ENCODE measurements at places on chromosomes 5 and 9.

DNA sequence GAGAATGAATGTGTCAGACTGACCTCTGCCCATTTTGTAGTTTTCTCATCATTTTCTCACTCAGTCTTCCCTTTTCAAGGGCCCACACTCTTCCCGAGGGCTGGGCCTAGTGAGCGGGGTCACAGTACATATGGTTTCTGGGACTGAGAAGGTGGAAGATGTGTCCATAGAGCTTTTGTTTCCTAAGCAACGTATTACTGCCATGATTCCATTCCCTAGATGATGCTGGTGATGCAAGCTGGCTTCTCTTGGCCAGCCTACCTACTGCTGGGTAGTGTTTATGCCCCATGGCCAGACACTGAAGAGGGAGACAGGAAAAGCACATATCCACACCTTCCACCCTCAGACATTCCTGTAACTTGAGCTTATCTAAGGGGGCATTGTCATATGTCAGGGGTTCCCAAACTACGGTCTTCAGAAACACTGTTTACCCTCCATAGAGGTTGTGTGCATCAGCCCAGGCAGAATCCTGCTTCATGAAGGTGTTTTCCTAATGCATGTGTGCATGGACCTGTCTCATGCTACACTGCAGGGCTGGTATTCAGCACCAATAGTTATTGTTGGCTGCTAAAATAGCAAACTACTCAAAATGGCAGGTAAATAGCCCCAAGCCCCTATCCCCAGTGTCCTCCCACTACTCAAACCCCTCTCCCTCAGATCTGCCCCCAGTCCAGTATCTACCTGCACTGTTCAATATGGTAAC is 9.5 kb downstream of the IRF1 start:
- no peak for DNase-seq

DNA sequence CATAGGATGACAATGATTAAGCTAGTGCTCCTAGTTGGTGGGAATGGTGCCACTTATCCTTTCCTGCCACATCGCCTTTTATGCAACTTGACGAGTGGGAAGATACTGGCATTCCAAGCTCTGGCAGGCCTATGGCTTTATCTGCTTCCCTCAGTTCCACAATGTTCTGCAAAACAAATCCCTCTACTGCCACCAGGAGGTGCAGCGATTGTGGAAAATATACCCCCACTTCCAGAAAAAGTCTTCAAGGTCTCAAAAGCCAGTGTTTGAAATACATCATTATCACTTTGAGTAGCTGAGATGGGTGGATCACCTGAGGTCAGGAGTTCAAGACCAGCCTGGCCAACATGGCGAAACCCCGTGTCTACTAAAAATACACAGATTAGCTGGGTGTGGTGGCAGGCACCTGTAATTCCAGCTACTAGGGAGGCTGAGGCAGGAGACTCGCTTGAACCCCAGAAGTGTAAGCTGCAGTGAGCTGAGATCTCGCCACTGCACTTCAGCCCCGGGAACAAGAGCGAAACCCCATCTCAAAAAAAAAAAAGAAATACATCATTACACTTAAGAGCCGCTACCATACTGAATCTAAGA is 3.4 kb downstream of the CLINT1 start:
- peak; percentile 63 for DNase-seq

- no peak for DNase-seq
Measured at GRCh38 chr5:143047091-143047490, 276.9 kb downstream of the ARHGAP26 start.

- peak; percentile 6 for DNase-seq
Measured at GRCh38 chr9:5872511-5872910, 18.2 kb upstream of the MLANA start.

- DNase-seq = no peak
Measured at GRCh38 chr5:83145882-83146331, 68.6 kb downstream of the XRCC4 start.
